ENCODE measurements at places on chromosomes 2 and 18. TPM values are rescaled to one million over a fixed set of nuclear protein-coding genes. Genes with fewer than 3 reads are reported as not detected.

Gene CLIP4
- total RNA-seq: 37.7 TPM

Gene LOXHD1
- not detected for total RNA-seq

Gene NEU4
- total RNA-seq: 3.8 TPM

Gene RESP18
- total RNA-seq: not detected

Gene LOXL3
- 1.1 TPM for total RNA-seq

Gene SEMA4F
- total RNA-seq: 11.1 TPM

Gene LYPD6B
- not detected for total RNA-seq

Gene OTOS
- not detected for total RNA-seq

Gene AP1S3
- 3.7 TPM for total RNA-seq

Gene NR4A2
- 398 TPM for total RNA-seq

Gene ITGA6
- total RNA-seq: 68.5 TPM

Gene ANKRD29
- total RNA-seq: not detected
